Ecto neural progenitor cell (in vitro differentiated cells): ENCODE measurements at places on chromosomes 5 and 9.
A peak's percentile ranks its signal among the peaks of the same experiment; 100 is the strongest.

DNA sequence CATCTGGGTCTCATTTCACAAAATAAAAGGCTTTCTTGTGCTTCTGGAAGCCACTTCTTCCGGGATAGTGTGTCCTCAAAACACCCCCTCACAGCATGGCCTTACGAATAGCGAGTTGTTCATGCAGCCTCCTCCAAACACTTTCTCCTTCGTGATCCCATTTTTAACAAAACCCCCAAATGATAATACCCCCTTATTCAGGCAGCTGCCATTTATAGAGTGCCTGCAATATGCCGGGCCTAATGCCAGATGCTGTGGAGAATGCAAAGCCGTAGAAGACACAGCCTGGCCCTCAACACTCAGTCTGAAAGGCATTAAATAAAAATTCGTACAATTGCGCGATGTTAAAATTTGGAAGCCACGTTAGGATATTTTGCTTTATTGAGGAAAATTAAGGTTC lies 66.4 kb upstream of the SLC44A1 start:
- DNase-seq, result no peak

GRCh38 chr5:160441311-160441781 lies 19.7 kb downstream of the PTTG1 start:
- DNase-seq, result no peak

DNA sequence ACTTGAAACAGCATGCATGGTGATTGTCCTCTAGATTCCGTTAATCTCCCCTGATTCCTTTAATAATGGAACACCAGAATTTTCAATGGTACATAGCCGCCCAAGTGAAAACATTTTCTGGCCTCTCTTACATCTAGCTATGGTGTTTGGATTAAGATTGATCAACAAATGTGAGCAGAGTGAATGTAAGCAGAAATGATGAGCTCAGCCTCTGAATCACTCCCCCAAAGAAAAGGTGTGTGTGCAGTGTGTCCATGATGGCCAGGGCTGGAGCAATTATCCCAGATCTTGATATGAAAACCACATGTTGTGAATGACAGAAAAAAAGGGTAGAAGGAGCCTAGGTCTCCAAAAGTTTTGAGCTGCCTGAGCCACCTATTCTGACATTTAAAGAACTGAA lies 55.3 kb downstream of the OR2K2 start:
- no peak for DNase-seq

DNA sequence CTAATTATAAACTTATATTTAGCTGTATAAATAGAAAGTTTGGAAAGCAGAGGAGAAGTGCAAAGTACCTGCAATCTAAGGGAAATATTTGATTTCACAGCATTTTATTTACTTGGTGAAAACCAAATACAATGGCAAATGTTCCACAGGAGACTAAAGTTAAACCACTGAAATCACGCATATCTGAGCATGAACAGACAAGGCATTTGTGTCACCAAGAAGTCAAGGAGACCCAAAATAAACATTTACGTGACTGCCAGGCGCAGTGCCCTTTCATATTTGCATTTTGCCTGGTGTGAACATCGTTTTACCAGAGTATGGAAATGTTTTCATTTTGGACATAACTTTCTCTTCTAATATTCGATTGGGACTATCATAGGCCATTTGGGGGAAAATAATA lies 20.6 kb downstream of the UGCG start:
- DNase-seq, result no peak

GRCh38 chr9:108569624-108570023 lies 286.2 kb downstream of the ACTL7B start:
- no peak for DNase-seq

DNA sequence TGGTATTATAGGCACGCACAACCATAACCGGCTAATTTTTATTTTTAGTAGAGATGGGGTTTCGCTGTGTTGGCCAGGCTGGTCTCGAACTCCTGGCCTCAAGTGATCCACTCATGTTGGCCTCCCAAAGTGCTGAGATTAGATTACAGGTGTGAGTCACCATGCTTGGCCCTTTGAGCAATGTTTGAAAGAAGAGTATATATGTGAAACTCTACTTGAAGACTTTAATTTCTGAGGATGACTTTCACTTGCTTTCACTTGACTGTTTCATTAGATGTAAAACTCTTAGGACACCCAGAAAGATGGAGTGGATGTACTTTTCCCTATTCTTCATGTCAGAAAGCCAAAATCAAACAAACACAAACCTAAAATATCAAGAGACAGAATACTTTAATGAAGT lies 43.8 kb upstream of the GAS1 start:
- no peak for DNase-seq

GRCh38 chr9:16524823-16525222 lies 345.6 kb downstream of the BNC2 start:
- no peak for DNase-seq

GRCh38 chr9:121700165-121700831 lies 48.9 kb downstream of the DAB2IP start:
- DNase-seq, result peak; percentile 77

GRCh38 chr5:173630724-173631365 lies 14.4 kb upstream of the BOD1 start:
- DNase-seq, result no peak

GRCh38 chr5:26060212-26060611 lies 978.2 kb downstream of the CDH9 start:
- DNase-seq, result no peak

- DNase-seq, result no peak
Measured at GRCh38 chr5:37477426-37477825, 98.3 kb downstream of the WDR70 start.

GRCh38 chr9:112028242-112029221 lies 131.9 kb downstream of the UGCG start:
- no peak for DNase-seq
